LNCaP clone FGC (cell line): ENCODE measurements at places on chromosomes 6 and 20.

DNA sequence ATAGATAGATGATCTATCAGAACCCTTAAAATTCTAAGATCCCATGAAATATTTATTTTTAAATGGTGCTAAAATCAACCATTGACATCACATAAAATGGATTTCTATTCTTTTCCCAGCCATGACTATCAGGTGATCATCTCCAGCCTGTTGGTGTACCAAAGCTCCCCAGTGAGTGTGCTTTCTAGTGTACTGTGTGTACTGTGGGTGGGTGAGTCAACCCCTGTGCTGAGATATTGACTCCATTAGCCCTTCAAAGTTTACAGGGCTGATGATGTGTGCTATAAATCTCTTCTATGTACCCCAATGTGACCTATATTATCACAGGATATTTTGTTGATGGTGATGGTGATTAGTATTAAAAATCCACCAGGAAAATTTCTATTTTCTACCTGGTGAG is 344.6 kb downstream of the MMUT start:
- DNase-seq: no peak

- DNase-seq: no peak
Measured at GRCh38 chr6:11179419-11180202, 52.9 kb downstream of the NEDD9 start.

- no peak for DNase-seq
Measured at GRCh38 chr6:129980821-129981220, 37.6 kb upstream of the L3MBTL3 start.

GRCh38 chr6:42694586-42694985 is 27.8 kb downstream of the PRPH2 start:
- DNase-seq: no peak

DNA sequence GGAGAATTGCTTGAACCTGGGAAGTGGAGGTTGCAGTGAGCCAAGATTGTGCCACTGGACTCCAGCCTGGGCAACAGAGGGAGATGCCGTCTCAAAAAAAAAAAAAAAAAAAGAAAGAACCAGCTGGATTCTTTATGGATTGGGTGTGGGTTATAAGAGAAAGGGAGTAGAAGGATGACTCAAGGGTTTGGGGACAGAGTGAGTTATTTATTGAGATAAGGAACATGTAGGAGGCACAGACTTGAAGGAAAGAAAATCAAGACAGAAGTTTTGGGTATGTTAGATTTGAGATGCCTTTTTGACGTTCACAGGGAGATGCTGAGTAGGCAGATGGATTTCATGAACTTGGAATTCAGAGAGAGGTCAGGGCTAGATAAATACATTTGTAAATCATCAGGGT is 47.6 kb downstream of the KIZ start:
- DNase-seq: no peak

DNA sequence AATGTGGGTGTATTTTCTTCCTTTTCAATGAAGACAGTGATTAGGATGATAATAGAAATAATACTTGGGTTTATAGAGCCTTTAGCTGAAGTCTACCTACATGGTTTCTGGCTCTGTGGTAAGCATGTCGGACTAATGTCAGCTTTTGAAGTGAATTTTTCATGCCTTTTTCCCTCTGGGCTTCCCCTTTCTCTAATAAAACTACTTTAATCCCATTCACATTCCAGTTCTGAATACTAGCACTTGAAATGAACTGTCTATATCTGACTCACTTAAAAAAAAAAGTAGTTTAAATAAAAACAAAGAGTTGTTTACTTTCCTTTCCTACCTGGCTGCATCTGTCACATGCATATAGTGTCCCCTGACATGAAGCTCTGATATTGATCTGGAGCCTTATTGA is 545.9 kb upstream of the FLRT3 start:
- no peak for DNase-seq

- no peak for DNase-seq
Measured at GRCh38 chr6:79238919-79239318, 4.4 kb upstream of the HMGN3 start.

GRCh38 chr20:18904624-18905023 is 91.0 kb downstream of the SCP2D1 start:
- DNase-seq: no peak

GRCh38 chr6:144248476-144249301 is 36.4 kb upstream of the UTRN start:
- no peak for DNase-seq
